ENCODE measurements at places on chromosomes 7 and 10.

- DNase-seq, result no peak
Observed at GRCh38 chr10:86071145-86071544, 295.4 kb downstream of the GRID1 start.

GRCh38 chr10:122191936-122192541 is 79.1 kb upstream of the BTBD16 start:
- DNase-seq, result no peak

DNA sequence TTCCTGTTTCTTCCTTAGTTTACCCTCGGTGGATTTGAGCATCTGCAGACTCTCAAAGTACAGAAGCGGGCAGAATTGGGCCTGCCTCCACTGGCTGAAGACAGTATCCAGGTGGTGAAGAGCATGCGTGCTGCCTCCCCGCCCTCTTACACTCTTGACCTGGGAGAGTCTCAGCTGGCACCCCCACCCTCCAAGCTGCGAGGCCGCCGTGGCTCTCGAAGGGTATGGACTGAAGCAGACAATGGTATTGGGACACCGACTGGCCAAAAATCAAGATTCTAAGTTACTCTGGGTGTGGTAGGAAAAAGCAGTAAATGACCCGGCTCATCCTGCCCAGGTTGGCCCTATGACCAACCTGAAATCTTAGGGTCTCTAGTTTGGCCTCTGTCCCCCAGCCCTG is 22.2 kb downstream of the STRIP2 start:
- DNase-seq, result no peak

GRCh38 chr10:30751678-30752331 is 122.3 kb upstream of the LYZL2 start:
- DNase-seq, result no peak

- no peak for DNase-seq
Observed at GRCh38 chr7:54992871-54993475, 25.8 kb upstream of the EGFR start.

DNA sequence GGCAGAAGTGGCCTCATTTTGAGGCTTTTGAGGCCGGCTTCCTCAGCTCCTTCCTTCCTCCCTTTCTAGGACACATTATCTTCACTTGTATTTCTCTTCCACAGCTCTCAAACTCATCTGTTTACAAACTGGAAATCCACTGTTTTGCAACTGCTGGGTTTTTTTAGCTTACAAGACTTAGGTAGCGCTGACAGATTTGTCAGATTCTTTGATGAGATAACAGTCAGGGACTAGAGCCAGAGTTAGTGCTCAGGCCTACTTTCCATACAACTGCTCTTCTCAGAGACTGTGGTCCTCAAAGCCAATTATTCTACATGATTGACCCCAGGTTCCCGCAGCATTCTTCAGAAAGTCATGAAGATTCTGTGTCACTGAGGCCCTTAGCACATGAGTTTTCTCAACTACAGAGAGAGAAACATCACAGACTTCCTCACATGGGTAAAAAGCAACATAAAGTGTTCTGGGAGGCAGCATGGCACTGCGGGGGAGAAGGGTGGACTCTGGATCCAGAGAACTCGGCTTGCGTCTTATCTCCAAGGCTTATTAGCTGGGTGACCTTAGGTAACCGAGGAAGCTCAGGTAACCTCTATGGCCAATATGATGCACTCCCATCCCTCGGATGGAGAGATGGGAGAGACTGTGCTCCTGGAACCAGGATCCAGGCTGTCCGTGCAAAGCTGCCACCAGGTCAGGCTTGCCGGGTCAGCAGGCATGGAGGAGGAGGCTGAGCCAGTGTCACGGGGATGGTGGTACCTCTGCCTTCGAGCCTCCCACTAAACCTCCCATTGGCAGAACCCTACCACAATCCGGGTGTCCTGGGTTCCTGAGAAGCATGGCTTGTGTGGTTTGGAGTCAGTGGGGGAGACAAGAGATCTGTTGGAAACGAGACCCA is 10.5 kb downstream of the DDC start:
- DNase-seq, result no peak

DNA sequence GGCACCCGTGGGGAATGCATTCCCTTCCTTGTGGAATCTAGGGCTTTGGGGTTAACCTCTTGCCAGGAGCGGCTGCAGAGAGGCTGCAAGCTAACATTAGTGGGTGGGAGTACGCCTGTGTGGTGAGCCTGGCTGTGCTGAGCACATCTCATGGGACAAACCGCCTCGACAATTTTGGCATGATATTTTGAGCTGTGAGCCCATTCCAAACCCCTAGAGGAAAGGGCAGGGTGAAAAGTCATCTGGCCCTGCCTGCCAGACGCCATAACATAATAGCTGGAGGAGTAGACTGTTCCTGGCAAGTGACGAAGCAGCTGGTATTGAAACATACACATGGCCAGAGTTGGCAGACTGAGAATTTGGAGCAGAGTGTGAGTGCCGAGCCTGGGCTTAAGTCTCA is 110.0 kb downstream of the TACC2 start:
- DNase-seq, result no peak

DNA sequence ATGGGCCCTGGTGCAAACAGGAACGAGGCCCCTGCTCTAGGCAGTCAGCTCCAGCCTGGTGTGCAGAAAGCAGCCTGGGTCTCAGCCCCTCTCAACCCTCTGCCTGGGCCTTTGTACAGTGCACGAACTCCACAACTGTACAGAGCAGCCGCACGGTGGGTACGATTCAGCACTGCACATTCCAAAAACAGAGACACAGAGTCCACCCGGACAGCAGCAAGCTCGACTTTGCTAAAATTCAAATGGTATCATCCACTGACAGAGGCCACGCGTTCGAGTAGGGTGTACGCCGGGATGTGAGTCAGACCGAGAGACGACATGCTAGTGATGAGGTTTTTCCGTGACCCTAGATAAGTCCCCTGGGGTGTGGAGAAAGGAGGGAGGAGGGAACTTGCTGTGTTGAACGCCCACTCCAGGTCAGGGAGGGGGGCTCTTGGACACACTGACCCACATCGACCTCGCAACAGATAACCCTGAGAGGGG is 65.6 kb upstream of the PDGFA start:
- DNase-seq, result peak; percentile 91

DNA sequence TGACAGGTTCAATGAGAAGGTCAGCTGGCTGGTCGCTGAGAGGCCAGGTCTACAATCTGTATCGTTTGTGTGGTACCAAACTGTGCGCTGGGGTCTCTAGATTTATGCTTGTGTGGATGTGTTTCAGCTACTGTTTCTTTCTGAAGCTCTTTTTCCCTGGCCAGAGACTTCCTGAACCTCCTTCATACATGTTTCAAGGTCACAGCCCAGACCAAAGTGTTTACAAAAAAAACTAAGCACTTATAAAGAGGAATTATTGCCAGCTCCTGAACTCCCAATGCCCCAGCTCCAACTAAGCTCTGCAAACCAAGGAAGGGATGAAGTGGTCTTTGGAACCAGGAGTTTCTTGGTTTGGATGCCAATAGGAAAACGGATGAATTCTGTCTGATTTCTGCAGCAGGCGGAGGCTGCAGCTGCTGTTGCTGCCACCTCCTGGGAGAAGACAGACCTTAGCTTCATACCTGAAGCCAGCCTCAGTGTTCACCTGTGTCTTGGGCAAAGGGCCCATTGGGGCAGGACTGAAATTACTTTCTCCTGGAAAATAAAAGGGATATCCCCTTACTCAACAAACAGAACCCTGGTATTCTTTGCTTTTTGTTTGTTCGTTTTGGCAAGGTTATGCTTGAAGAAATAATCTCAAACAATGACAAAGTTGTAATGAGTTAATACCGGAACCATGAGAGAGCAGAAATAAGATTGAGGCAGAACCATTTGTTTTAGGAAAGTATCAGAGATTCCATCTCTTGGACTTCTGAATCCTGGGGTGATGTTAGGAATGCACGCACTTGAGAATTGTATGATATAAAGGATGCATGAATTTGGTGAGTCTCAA is 24.6 kb upstream of the MKLN1 start:
- DNase-seq, result peak; percentile 22

GRCh38 chr10:77498210-77498609 is 139.4 kb downstream of the KCNMA1 start:
- no peak for DNase-seq

DNA sequence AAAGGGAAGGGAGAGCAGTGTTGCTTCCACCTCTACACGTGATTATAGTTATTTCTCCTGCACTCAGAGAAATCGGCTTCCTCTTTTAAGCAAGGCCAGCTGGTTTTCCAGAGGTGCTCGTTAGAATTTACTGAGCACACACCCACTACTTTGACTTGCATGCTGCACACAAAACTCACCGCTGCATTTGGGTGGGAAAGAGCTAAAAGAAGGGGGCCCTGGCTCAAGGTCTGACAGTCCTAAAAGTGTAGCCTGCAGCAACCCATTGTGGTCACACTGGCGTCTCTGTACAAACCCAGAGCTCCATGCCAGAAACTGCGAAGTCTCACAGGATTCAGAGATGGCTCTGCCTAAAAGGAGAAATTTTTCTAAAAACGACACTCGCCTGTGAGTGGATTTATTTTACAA is 133.7 kb downstream of the SLC25A13 start:
- DNase-seq, result no peak

DNA sequence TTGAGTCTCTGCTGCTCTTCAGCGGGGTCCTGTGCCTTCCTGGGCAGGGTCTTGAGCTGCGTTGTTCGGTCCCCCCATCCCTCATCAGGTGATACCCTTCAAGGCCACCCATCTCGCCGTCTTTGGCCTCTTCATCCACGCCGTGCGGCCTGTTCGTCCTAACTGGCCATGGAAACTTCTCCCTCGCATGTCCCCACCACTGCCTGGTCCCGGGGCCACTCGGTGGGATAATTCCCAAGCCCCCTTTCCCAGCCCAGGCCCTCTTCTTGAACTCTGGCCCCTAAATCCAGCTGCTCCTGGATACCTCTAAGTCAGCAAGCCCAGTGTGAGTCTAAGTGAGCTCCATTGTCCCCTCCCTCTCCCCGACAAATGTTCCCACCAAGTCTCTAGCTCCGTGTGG is 74.5 kb downstream of the CAMK1D start:
- no peak for DNase-seq

DNA sequence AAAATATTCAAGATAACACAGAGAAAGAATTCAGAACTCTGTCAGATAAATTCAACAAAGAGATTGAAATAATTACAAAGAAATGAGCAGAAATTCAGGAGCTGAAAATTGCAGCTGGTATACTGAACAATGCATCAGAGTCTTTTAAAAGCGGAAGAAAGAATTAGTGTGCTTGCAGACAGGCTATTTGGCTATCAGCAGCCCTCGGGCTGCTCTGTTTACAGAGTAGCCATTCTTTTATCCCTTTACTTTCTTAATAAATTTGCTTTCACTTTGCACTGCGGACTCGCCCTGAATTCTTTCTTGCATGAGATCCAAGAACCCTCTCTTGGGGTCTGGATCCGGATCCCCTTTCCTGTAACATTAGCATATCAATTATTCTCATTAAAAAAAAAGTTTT is 1040.0 kb downstream of the SORCS3 start:
- no peak for DNase-seq

GRCh38 chr10:110475722-110476515 is 21.8 kb upstream of the DUSP5 start:
- no peak for DNase-seq

DNA sequence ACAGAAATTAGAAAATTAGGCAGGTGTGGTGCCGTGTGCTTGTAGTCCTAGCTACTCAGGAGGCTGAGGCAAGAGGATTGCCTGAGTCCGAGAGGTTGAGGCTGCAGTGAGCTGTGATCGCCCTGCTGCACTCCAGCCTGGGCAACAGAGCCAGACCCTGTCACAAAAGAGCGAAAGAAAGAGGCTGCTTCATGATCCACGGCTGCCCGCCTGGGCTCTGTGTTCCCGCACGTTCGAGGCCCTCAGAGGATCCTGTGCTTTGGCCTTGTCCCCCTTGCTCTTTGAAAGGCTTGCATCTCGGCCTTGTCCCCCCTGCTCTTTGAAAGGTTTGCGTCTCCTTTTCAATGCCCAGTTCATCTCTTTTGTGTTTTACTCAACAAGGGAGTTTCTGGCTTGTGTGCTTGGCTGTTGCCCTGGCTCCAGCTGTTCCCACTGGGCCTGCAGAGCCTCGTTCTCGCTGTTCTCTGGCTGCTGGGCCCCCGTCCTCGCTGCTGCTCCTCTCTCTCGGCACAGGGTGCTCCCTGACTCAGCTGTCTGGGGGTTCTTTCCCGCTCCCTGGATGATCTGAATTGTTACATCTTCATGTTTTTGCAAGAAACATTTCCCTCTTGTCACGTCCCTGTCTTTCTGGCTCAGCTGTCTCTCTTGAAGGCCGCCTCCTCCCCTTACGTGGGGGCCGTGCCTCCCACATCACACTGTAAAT is 45.1 kb upstream of the INPP5A start:
- DNase-seq, result no peak

DNA sequence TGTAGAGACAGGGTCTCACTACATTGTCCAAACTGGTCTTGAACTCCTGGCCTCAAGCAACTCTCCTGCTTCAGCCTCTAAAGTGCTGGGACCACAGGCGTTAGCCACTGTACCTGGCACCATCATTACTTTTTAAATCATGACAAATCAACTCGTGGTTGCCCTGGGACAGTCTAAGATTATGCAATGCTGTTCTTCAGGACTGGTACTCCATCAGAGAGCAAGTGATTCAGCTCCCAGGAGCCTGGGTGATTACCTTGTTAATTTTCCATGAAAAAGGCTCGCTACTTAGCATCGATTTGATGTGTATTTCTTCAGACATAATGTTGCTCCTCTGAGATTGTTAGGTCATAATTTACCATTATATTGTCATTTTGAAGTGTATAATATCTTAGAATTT is 158.9 kb upstream of the STEAP4 start:
- DNase-seq, result no peak

DNA sequence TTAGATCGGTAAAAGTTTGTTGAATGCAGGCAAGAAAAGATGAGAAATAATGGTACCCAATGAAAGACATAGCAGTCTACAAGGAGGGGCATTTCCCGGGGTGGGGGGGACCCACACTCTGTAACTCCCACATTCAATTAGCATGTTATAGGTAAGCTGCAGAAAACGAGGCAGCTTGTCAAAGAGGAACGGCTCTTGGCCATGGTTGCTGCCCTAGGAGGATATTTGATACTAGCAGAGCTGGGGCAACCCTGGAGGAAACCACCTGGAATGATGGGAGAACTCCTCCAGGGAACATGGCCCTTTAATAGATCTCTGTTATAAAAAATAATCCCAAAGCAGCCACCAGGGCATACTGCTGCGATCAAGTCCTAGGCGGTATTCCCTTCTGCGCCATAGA is 98.5 kb downstream of the EGFR start:
- no peak for DNase-seq

- DNase-seq, result no peak
Observed at GRCh38 chr10:112082120-112082519, 101.4 kb downstream of the GPAM start.

DNA sequence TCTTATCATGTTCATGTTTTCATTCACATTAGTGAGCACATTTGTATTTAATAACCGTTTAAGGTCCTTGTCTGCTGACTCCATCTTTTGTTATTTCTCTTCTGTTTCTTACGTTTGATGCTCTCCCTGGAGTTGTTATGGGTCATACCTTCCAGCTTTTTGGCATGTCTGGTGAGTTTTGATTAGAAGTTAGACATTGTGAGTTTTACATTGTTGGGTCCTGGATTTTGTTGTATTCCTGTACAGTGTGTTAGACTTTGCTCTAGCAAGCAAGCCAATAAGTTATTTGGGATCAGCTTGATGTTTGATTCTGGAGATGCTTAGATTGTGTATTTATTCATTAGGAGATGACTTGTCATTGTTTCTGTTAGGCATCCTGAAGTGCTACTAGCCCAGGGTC is 16.9 kb downstream of the OLAH start:
- DNase-seq, result no peak

All from activated CD8-positive, alpha-beta T cell treated with anti-CD3 and anti-CD28 coated beads for 36 hours (primary cell).